Forelimb muscle (tissue), 1 donor: ENCODE measurements at places on chromosomes 2 and 18. TPM values are rescaled to one million over a fixed set of nuclear protein-coding genes. Genes with fewer than 3 reads are reported as not detected.
A peak's percentile ranks its signal among the peaks of the same experiment; 100 is the strongest.

- no peak for DNase-seq
These were observed 59.6 kb upstream of the CREB1 start for GRCh38 chr2:207469943-207470729.

The PRSS56 gene
- 3.4 TPM for polyA plus RNA-seq

The CHAC2 gene
- 1.9 TPM for polyA plus RNA-seq

The RNF152 gene
- 5.2 TPM for polyA plus RNA-seq

DNA sequence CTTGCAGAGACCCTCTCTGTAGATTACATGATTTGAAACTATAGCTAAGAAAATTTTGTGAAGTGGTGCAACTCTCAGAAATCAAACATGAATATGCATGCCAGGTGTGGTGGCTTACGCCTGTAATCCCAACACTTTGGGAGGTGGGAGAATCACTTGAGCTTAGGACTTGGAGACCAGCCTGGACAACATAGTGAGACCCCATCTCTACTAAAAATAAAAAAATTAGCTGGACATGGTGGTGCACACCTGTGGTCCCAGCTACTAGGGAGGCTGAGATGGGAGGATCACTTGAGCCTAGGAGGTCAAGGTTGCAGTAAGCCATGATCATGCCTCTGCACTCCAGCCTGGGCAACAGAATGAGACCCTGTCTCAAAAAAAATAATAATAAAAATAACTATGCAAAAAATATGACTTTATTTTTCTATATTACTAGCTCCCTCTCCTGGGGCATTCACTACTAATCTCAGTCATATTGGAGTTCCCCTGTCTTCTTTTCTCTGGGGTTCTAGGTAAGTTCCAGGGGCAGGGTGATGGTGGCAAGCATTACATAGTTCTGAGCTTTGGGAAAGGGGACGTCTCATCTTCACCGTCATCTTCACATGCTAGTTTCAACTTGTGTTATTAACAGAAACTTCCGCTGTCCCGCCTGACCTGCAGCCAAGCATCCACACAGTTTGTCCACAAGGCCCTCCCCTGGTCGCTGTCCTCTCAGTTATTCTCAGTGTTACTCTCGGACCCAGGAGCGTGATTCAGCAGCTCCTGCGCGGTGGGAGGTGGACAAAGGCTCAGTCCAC is 96.8 kb upstream of the MBOAT2 start:
- DNase-seq = no peak

DNA sequence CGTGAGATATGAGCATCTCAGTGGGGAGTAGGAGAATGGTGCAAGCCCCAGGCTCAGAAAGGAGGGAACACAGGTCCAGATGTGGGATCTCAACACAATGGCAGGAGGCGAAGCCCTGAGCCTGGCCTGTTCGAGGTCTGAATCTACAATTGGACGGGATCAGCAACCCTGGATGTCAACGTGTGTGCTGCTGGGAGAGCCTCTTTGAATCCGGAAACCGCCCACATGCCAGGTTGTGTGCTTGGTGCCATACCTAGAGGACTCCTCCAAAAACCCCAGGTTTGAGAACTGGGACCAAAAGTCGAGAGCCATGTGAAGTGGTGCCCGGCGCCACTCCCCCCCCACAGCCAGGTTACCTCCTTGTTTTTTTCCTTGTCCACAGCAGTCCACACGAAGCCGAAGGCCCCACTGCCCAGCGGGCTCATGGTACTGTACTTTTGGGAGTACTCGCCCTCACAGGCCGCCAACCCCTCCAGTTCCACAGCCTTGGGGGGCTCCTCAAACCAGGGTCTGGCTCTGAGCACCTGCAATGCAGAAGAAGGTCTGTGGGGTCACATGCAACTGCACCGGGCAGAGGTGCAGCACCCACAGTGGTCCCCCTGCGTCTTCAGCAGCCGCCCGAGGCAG is 20.4 kb upstream of the MTERF4 start:
- DNase-seq = no peak

DNA sequence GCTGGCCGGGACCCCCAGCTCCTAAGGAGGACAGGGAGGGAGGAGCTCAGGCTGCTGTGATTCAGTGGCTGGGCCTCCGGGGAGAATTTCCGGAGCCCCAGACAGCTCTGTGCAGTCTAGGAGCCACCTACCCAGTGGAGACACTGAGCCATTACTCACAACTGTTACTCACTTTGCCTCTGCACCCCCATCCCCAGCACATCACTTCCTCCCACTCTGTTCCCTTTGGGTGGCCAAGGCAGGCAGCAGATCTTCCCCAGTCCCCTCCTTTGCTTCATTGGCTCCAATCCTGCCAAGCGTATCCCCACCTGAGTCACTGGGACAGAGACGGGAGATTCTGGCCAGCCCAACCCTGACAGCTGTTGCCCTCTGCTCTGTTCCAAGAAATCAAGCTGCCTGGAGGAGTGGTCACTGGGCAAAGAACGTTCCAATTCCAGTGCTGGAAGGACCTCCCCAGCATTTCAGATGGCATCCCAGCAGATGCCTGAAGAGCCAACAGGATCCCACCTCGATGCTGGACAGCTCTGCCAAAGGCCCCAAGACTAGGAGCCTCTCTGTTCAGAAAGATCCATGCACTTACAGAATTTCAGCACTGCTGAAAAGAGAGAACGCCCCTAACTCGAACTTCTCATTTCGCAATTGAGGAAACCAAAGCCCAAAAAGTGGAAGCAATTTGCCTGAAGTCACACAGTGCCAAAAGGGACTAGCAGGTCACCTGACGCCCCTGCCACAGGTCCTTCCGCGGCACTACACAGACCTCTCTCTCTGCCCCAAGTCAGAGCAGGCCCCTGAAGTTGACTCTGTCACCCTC is 68.3 kb downstream of the TNS1 start:
- peak; percentile 57 for DNase-seq

The SOX11 gene
- polyA plus RNA-seq = 26.1 TPM

DNA sequence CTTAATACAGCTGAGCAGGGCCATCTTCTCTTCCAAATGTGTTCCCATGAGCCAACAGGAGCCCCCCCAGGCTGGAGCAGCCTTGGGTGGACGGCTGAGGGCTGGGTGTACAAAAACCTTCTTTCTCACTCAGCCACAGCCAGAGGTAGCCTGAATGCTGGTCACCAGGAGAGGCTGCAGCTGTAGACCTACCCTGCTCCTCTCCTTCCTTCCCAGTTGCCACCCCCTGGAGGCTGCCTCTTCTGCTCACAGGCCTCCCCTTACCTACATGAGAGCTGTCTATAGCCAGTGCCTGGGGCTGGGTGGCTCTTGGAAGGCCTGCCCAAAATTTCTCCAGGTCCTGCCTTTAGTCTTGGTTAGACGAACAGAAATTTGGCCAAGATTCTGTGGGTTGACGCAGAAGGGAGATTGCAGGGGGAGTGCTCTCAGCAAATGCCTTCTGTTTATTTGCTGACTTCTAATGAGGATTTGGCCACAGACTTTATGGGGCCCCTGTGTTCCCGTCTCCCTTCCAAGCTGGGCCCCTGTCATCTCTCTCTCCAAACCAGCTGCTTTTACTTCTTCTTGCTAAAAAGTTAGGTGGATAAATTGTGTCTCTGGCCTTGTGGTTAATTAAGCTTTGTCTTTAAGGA is 18.3 kb downstream of the CELF4 start:
- DNase-seq = no peak

- no peak for DNase-seq
These were observed 46.8 kb upstream of the SMIM21 start for GRCh38 chr18:75474332-75474731.

GRCh38 chr2:109560265-109560664 is 53.5 kb downstream of the SEPTIN10 start:
- DNase-seq = no peak

The PREPL gene
- polyA plus RNA-seq = 177 TPM

The ALPP gene
- polyA plus RNA-seq = not detected
